CD4-positive, alpha-beta T cell (primary cell): ENCODE measurements at places on chromosomes 16 and 17.

DNA sequence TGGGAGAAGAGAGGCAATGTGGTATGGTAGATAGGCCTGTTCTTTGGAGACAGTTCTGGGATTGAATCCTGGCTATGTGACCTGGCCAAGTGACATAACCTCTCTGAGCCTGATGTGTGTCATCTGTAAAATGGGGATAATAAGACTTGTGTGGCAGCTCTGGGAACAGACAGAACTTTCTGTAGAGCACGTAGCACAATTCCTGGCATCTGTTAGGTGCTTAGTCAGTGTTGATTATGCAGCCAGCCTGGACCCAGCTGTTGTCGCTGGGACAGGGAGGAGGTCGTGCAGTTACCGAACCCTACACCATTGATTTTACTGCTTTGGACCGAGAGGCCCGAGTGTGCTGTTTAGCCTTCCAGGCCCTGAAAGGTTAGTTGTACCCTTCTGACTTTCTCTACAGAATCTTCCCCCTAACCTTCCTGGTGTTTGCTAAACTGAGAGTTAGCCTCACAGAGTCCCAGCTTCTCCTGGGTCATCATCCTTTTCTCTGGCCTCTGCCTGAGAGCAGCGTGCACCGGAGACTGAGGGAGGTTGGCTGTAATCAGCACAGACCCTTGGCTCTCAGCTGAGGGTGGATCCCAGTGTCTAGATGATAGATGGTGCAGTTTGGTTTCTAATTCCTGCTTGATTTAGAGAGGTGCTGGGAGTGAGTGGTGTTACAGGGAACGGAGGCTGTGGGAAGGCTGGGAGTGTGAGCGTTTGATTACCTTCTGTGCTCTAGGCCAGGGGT is 31.9 kb downstream of the MSI2 start:
- DNase-seq, result no peak

DNA sequence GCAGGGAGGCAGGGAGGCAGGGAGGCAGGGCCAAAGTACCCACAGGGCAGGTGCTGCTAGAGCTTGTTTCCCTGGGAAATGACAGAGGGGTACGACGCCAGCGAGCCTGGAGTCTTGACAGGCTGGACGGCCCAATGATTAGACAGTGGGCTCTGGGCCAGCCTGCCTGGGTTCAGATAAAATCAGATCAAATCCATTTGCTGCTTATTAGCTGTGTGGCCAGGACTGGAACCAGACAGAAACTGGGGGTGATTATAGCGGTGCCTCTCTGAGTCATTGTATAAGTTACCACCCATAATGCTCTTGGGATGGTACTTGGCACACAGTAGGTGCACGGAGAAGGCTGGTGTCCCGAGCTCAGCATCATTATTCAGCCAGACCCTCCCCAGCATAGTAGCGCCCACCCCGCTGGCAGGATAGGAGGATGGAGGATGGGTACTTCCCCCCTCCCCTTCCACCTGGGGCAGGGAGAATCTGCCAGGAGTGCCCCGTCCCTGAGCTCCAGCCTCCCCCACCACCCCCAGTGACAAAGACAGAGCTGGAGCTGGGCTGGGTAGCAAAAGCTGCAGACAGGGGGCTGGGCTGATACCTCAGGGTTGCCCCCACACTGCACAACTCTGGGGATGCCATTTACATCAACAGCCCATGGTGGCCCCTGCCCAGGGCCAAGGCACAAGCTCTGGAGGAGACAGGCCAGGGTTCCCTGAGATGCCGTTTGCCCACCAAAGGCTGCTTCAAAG is 77.6 kb upstream of the TNRC6C start:
- no peak for DNase-seq

- no peak for DNase-seq
These were observed 8.7 kb upstream of the CAVIN1 start for GRCh38 chr17:42431758-42432161.

DNA sequence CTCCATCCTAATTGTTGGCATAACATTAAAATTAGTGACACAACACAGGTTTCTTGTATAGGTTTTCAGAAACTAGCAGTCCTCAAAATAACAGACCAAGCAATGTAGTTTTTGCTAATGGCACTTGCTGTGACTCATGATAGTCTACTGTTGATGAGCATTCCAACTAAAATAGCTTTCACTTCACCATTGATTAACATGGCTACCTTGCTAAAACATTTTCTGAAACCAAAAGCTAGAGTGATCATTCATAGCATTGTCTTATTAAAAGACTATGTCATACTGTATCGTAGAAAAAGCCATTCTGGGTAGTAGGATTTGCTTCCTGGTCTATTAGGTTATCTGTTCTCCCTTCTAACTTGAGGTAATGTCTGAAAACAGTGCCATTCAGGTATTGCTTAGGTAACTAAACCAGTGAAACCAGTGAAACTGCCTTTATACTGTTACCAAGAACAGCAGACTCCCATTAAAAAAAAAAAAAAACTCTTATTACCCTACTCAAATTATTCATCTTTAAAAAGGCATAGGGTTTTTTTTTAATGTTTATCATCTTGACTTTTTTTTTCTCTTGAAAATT is 2.5 kb upstream of the CLTC start:
- DNase-seq, result no peak

DNA sequence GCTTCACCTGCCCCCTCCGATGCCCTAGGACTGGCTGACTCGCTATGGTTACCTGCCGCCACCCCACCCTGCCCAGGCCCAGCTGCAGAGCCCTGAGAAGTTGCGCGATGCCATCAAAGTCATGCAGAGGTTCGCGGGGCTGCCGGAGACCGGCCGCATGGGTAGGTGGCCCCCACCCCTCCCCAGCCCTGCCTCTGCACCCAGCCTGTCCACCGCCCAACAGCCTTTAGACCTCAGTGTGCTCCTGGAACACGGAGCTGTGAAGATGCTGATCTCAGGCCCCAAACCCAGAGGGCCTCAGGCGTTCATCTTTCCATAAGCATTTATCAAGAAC is 993 bp downstream of the MMP25 start:
- no peak for DNase-seq

GRCh38 chr16:85473323-85473722 is 139.8 kb upstream of the GSE1 start:
- no peak for DNase-seq

DNA sequence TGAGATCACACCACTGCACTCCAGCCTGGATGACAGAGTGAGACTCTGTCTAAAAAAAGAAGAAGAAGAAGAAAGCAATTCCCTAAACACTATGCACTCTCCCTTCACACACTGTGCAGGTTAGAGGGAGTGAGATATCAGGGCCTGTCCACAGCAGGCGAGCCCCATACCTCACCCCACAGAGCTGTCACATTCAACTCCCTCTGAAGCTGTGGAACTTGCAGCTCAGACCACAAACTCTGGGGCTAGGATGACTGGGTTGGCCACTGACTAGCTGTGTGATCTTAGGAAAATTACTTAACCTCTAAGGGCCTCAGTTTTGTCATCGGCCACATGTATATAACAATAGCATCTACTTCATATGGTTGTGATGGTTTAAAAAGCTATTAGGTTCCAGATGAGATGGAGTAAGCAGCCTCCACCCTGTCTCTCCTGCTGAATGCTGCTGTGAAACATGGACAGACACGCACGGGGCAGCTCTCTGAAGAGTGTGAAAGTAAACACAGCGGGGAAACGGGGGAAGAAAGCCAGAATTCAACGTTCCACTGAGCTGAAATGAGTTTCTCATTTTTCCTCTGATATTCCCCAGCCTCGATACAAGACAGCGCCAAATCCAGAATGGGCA is 13.6 kb upstream of the PYY start:
- no peak for DNase-seq

GRCh38 chr16:52827456-52827855 is 225.2 kb downstream of the CHD9NB start:
- no peak for DNase-seq

DNA sequence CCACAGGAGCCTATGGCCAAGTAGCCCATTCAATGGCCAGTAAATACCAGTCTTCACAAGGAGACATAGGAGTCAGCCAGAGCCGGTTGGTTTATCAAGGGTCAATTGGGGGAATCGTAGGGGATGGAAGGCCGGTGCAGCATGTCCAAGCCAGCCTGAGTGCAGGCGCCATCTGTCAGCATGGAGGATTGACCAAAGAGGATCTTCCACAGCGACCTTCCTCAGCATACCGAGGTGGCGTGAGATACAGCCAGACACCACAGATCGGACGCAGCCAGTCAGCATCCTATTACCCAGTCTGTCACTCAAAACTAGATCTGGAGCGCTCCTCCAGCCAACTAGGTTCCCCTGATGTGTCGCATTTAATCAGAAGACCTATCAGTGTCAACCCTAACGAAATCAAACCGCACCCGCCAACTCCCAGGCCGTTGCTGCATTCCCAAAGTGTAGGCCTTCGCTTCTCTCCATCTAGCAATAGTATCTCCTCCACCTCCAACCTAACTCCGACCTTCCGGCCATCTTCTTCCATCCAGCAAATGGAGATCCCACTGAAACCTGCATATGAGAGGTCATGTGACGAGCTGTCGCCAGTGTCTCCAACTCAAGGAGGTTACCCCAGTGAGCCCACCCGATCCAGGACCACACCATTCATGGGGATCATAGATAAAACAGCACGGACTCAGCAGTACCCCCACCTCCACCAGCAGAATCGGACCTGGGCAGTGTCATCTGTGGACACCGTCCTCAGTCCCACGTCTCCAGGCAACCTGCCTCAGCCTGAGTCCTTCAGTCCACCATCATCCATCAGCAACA is 25.0 kb downstream of the CYB561 start:
- DNase-seq, result no peak

DNA sequence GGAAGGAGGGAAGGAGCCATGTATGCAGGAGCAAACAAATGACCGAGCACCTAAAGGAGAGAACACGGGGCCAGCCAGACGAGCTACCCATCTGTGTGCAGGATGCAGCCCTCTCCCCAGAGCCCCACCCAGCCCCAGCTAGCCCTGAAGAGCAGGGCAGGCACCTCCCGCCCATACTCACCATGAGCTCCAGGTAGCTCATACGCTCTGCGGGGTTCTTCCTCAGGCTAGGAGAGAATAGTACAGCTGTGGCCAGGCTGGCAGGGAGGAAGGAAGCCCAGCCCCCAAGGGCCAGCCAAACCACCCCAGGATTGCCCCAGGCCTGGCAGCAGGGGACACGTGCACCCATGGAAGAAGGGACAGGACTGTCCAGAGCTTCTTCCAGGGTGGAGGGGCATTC is 81.9 kb downstream of the KCNJ18 start:
- no peak for DNase-seq

- DNase-seq, result no peak
These were observed 72.9 kb downstream of the CREBBP start for GRCh38 chr16:3807425-3808123.

DNA sequence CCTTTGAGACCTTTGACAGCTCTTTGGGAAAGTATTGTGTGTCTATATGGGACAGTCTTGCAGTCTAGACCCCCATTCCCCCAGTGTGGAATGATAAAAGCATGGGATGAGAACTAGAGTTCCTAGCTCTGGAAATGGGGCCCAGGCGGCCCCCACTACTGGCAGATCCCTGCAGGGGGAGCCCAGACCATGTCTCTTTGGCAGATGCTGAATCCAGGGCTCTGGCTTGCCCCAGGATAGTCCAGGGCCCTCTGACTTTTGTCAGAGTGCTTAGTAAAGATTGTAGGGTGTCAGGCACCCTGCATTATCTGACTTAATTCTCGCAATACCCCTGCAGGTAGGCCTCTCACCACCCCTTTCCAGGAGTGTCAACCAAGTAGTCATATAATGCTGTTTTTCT is 8.3 kb downstream of the ALKBH5 start:
- no peak for DNase-seq

DNA sequence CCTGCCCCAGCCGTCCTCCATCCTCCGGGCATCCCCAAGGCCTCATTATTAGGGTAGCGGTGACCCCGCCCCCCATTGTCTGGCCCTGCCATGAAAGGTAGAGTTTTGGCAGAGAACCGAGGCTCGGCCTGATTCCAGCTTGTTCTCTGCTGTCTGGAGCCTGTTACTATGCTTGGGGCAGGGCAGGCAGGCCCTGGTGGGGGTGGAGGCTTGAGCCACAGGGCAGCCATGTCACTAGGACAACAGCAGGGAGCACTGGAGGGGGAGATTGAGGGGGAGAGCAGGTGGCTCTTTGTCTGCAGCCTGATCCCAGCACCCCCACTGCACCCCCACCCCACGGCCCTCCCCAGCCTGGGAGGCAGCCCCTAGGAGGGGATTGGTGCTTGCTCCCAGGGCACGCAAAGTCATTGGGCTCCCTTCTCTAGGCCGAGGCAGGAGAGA is 15.4 kb downstream of the RHBDL3 start:
- no peak for DNase-seq

DNA sequence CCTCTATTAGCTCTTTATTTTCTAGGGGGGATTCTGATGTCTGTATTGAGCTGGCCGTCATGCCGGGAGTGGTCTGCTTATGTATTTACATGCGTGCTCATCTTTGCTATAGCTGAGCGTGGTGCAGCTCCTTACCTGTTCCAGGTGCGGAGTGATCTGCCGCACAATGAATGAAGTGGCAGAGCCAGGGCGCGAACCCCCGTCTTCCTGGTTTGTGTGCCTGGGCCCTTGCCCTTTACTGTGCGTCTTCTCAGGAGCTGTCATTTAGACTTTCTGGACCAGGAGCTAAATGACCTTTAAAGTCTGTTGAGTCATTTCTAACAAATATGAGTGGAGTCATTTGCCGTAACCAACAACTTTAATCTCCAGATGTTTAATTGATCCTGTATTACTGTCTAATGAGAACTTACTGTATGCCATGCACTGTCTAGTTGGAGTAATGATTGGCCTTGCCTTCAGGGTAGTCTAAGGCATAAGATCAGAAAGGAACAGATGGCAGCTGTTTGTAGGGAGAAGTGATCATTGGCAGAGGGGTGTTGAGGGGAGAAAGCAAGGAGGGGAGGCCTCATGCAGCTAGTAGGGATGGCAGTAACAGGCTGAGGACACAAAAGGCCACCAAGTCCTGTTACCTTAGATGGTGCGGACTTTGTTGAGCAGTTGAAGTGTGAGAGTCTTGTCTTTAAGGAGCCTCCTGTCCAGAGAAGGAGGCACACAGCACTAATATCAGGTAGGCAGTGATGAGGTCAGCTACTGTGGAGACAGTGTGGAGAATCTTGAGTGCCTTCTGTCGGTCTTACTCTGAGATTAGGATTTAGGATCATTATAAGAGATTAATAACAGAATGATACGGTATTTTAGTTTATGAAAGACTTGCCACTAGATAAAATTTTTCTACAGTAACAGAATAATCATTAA is 53.9 kb downstream of the USP10 start:
- no peak for DNase-seq

DNA sequence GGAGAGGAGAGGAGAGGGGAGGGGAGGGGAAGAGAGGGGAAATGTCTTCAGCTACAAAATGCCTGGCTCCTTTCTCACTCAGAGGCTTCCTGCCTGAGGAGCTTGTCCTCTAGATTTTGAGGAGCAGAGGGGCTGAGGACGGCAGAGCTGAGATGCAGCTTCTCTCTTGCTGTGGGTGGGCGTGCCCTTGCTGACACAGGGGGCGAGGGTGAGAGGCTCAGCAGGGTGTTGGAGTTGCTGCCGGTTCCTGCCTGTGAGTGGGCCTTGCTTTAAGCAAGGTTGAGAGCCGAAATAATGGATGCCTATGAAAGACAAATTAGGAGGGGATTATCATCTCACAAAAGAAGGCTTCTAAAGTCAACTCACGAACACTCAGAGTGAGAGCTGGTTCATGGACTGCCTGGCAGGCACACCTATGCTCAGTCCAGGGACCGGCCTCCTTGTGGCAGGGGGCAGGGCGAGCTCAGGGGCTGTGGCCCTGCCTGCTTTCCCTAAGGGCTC is 215.6 kb downstream of the MSI2 start:
- no peak for DNase-seq
